NT2/D1 (cell line): ENCODE measurements at places on chromosomes 3 and 15.

DNA sequence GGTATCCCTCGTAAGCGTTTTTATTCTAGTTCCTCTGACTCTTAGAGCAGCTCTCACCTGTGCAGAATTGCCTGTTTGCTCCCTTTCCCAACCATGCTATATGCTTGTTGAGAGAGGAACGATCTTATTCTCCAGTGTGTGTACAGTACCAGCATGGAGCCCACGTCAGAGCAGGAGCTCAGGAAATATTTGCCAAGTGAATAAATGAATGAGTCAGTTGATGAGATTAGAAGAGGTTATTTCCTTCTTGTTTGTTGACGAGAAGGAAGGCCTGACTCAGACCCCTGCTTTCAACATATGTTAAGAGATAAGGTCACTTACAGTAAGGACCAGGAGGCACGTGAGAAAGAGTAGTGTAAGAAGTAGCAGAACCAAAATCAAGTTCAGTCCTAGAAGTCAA is 106.3 kb upstream of the ABHD17C start:
- no peak for DNase-seq

- DNase-seq = no peak
Observed at GRCh38 chr15:68315035-68315434, 37.5 kb downstream of the FEM1B start.

DNA sequence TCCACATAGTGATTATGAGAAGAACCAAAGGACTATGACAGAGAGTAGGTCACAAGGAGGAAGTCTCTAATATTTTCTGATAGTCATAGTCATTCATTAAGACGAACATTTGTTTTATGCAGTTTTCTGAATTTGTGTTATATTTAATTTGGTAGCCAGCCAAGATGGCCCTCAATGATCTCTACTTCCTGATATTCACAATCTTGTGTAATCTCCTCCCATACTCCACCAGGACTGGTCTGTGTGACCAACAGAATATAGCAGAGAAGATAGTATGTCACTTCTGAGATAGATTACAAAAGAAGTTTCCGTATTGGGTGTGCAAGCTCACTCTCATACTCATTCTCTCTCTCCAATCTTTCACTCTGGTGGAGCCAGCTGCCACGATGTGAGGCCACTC is 30.8 kb downstream of the HLTF start:
- no peak for DNase-seq

- DNase-seq = peak; percentile 46
Observed at GRCh38 chr15:38707802-38708671, 143.4 kb upstream of the RASGRP1 start.

DNA sequence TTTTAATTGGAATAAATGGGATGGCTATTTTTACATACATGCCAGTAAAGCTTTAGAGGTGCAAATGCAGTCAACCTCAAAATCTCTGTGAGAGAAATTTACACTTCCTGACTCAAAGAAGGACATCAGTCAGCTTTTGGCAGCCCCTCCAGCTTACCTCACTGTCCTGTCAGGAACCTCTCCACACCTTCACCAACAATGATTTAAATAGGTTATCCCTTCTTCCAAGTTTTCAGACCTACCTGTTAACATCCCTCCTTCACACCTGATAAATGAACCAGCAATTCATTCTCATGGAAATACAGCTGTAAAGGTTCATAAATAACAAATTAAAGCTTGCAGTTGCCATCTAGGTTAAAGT is 286.1 kb downstream of the SHOX2 start:
- DNase-seq = no peak

- no peak for DNase-seq
Observed at GRCh38 chr3:62281726-62282125, 91.6 kb downstream of the FEZF2 start.

GRCh38 chr15:79524531-79524930 is 92.4 kb downstream of the MINAR1 start:
- no peak for DNase-seq

- DNase-seq = no peak
Observed at GRCh38 chr3:118781839-118782238, 252.8 kb downstream of the IGSF11 start.

- DNase-seq = no peak
Observed at GRCh38 chr3:7745711-7746110, 755.9 kb upstream of the LMCD1 start.

DNA sequence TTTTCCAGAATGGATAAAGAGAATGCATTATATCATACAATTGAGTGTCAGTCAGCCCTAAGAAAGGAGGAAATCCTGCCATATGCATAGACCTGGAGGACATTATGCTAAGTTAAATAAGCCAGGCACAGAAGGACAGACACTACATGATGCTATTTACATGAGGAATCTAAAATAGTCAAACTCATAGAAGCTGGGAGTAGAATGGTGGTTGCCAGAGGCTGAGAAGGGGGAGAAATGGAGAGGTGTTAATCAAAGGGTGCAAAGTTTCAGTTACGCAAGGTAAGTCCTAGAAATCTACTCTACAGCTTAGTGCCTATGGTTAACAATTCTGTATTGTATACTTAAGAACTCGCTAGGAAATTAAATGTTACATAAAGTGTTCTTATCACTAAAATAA is 66.5 kb downstream of the IL1RAP start:
- no peak for DNase-seq

DNA sequence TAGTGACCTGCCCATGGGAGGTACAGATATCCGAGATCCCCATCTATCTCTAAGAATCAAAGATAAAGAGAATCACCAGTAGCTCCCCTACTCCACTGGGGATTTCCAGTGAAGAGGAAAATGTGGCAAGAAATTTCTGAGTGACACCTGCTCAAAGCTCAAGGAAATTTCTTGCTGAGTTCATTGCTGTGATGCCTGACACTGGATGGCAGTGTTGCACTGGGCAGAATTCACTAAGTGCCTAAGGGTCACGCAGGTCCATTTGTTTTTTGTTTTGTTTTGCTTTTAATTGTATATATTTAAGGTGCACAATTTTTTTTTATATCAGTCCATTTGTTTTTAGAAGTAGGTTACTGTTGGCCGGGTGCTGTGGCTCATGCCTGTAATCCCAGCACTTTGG is 109.5 kb upstream of the KCNAB1 start:
- no peak for DNase-seq

- DNase-seq = no peak
Observed at GRCh38 chr15:51576911-51577500, 45.6 kb downstream of the DMXL2 start.

- DNase-seq = no peak
Observed at GRCh38 chr3:122066331-122067213, 11.4 kb downstream of the CD86 start.

DNA sequence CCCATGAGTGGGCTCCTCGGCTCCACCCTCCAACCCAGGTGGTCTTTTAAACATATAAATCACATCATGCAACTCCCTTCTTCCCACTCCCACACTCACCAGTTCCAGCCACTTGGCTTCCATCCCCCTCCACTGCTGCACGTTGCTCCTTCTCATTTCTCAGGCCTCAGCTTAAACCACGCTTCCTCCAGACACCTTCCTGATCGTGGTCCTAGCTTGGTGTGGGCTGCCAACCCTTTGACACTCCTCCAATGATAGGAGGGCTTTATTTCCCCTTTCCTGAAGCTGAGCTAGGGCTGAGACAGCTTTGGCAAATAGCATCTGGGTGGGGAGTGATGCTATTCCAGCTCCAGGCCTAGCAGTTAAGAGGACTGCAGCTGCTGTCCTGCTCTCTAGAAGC is 130.1 kb downstream of the SRGAP3 start:
- DNase-seq = no peak

DNA sequence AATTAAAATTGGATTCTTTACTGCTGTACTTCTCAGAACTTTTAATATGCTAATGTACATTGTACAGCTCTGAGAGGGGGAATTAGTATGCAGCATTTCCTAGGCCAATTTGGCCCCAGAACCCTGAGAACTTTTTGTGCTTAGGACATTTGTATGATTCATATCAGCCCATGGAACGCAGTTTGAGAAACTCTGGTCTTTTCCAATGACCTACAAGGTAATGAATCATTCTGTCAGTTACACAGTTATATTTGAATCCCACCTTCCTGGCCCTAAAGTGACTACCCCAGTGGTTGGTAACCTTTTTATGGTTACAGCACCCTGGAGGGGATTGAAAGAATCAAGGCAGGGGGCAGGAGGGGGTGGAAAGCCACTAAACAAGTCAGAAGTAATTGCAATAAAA is 25.6 kb upstream of the KBTBD12 start:
- DNase-seq = no peak

DNA sequence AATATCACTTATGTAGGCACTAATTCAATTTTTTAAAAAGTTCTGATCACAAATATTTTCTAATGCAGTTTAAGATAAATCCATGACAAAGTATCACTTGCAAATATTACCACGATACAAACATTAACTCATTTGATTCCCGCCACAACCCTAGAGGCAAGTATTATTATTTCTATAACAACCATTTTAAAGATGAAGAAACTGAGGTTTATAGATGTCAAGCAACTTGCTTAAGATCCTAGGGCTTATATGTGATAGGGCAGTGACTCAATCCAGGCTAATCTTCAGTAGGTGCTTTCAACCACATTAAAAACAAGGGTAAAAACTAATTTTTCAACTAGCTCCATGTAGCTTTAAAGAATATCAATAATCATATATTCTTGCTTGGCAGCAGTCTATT is 1.7 kb downstream of the DYNC1LI1 start:
- no peak for DNase-seq

- no peak for DNase-seq
Observed at GRCh38 chr3:116378077-116378476, 67.2 kb downstream of the LSAMP start.

DNA sequence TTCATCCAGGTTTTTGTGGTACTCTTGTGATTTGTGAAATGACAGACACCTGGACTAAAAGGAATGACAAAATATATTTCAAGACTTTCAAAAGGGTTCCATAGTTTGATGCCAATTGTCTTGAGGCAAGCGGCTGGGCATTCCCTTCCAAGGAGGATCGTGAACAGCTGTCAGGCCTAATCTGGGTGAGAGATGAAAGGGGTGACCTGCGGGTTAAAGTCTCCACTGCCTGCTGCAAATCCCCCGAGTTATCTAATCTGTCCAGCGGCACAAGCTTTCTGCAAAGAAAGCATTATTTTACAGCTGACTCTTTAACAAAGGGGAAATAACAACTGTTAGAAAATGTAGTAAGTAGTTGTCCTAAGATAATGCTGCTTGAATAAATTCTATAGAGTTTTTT is 128.7 kb upstream of the MB21D2 start:
- DNase-seq = no peak

- DNase-seq = no peak
Observed at GRCh38 chr3:49727924-49728361, 4.2 kb upstream of the GMPPB start.

- DNase-seq = no peak
Observed at GRCh38 chr3:39090922-39091321, 16.5 kb downstream of the GORASP1 start.

- no peak for DNase-seq
Observed at GRCh38 chr3:69232482-69232881, 110.1 kb upstream of the LMOD3 start.

GRCh38 chr15:58148633-58149445 is 10.7 kb downstream of the AQP9 start:
- no peak for DNase-seq

GRCh38 chr15:69413822-69414700 is at the start of gene KIF23:
TSS of gene KIF23 (plus strand) at chr15:69414349. CDS start at chr15:69414466, 117 bp downstream.
- peak; percentile 91 for DNase-seq

- DNase-seq = no peak
Observed at GRCh38 chr15:39365873-39366272, 215.0 kb upstream of the THBS1 start.

- no peak for DNase-seq
Observed at GRCh38 chr3:189822726-189823125, 191.5 kb downstream of the TP63 start.

- DNase-seq = no peak
Observed at GRCh38 chr15:71565631-71566160, 244.7 kb upstream of the NR2E3 start.

DNA sequence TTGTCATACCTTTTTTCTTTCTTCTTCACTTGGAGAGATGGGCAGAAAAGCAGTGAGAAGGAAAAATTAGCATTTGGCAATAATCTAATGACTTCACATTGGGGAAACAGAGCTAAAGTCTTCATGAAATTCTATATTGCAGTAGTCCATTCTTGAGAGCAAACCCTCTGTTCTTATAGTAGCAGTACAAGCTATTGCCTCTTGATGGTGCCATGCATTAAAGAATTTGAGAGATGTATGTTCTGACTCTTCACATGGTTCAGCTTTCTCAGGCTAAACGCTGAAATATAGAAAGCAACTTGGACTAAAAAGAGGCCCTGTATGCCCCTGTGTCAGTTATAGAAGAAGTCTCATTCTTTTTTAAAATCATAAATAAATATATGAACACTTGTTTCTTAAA is 36.0 kb downstream of the PHLDB2 start:
- no peak for DNase-seq

- no peak for DNase-seq
Observed at GRCh38 chr15:38879909-38880471, 315.4 kb upstream of the RASGRP1 start.

DNA sequence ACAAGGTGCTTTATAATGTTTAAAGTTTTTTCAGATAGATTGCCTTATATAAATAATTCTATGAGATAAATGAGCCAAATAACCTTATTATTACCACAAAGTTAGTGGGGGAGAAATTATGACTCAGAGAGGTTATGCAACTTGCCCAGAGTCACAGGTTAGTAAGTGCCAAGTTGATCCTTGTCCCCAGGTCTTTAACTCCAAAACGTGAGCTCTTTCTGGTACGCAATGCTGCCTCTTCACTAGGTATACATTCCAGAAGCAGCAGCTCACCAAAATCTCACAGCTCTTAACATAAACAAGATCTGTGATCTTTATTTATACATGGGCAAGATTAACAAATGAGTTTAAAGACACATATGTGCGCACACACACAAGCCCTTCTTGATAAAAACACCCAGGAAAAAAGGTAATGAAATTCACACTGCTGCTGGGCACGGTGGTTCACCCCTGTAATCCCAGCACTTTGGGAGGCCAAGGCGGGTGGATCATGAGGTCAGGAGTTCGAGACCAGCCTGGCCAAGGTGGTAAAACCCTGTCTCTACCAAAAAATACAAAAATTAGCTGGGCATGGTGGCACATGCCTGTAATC is 59.8 kb upstream of the NR2F2 start:
- no peak for DNase-seq

- DNase-seq = no peak
Observed at GRCh38 chr3:186512570-186513302, 31.4 kb downstream of the CRYGS start.

GRCh38 chr3:183259621-183260020 is 6.6 kb downstream of the B3GNT5 start:
- no peak for DNase-seq
